ENCODE measurements at places on chromosomes 13 and 19. TPM values are rescaled to one million over a fixed set of nuclear protein-coding genes. Genes with fewer than 3 reads are reported as not detected.

GRCh38 chr13:23898101-23898500 is 799 bp upstream of the C1QTNF9B start:
- no peak for DNase-seq

DNA sequence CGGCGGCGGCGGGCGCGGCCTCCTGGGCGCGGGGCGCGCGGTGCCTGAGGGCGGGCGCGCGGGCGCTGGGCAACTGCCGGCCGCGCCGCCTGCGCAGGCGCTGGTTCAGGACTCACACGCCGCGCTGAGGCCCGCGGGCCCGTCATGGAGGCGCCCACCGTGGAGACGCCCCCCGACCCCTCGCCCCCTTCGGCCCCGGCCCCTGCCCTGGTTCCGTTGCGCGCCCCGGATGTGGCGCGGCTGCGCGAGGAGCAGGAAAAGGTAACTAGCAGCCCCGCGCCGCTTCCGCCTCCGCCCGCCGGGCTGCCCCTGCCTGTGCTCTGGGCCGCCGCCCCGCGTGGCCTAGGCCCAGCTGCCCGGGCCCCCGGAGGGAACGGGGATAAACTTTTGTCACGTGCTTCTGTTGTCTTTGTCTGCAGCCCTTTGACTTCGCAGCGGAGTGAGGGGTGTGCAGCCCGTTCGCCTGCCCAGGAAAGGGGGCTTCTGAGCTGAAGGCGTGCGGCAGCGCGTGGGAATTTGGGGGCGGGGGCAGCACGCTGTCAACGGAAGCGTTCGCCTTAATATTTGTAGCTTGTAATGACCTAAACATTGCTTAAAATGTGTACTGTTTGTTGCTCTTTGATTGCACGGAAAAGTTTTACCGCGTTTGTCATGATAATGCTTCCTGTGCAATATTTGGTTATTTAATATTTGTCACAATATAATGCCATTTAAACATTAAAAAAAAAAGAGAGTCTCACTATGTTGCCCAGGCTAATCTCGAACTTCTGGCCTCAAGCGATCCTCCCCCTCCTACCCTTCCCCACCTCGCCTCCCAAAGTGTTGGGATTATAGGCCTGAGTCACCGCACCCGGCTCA is 594 bp downstream of the URI1 start:
- DNase-seq = no peak

DNA sequence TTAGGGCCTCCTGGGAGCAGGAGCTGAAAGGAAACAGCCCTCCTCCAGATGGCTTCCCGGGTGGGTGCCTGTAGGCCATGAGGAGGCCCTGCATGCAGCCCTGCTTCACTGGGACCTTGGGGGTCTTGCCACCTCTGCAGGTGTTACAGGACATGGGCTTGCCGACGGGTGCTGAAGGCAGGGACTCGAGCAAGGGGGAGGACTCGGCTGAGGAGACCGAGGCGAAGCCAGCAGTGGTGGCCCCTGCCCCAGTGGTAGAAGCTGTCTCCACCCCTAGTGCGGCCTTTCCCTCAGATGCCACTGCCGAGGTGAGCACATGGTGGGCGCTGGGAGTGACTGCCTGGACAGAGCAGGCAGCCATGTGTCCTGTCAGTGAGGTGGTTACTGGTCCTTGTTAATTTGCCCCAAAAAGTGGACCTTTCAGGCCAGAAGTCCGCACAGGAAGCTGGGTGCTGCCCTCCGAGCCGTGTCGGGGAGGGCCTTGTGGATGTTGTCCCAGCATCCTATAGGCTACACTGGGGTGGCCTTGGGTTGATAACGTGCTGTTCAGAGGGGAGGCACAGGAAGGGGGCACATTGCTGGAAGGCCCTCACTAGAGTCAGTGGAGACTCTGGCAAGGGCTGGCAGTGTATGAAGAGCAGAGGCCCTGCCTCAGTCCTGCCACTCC is 18.7 kb upstream of the QTRT1 start:
- DNase-seq = no peak

GAS6 gene
- 36.0 TPM for polyA plus RNA-seq

GRCh38 chr19:46840498-46840942 is 10.1 kb downstream of the AP2S1 start:
- DNase-seq = no peak

GADD45GIP1 gene
- 46.0 TPM for polyA plus RNA-seq

TEX101 gene
- not detected for polyA plus RNA-seq

DNA sequence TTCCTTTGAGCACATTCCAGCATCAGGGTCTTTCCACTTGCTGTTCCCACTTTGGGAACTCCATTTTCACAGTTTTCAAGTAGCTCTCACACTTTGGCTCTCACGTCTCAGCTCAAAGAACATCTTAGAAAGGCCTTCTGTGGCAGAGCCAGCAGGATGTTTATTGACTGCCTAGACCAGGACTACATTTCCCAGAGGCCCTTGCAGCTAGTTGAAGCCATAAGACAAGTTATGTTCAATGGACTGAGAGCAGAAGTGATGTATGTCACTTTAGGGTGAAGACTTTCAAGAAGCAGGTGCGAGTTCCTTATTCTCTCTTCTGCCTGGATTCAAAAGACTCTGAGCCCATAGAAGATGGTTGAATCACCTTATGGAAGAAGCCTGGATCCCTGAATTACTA is 4.3 kb upstream of the HAUS5 start:
- no peak for DNase-seq

LGI4 gene
- 9.0 TPM for polyA plus RNA-seq

DNA sequence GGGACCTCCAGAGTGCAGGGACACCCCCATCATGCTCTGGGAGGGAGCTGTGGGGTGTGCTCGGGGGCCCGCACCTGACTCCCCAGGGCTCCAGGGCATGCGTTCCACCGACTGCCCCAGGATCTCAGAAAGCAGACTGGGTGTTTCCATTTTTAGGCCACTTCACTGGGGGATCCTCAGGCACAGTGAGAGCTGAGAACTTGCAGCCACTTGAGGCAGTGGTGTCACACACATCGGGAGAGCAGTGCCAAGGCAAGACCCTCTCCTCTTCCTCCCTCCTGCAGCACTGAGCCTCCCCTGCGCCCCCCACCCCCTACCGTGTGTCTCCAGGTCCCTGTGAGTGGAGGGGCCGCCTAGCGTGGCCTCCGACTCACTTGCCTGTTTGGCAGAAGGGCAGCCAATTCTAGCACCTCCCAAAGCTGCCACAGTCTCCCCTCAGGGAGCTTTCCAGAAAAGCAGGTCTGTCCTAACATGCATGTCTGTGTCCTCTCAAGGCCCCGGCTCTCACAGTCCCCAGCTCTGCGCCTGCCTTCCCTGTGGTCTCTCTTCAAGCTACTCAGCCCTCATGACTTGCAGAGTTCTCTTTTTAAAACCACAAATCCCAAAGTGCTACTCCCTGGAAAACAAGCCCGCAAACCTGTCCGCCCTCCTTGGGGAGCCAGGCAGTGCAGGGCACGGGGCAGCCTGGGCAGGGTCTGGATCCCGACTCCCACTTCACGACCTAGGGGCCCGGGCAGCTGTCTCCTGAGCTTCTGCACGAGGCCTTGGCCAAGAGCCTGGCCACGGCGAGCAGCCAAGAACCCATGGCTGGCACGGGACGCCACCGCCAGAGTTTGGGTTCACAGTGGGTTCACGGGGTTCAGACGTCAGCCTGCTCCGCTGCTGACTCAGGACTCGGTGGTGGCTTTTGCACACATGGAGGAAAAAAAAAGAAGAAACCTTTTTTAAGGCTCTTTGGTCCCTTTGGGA is 94.1 kb downstream of the STK24 start:
- DNase-seq = no peak

DNA sequence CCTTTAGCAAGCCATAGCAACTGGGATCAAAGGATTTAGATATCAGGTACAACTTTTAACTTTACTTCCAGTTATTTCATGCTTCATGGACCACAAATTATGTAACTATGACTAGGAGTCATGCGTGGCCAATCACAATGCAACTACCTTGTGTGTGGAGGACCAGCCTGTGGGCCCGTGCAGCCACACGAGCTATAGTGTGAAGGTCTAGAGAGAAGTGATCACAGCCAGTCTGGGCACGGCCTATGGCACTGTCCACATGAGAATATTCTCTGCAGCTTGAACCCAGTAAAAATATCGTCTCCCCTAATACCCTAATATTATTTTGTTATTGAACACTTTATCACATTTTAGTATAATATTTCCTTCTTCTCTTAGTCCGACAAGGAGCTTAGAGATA is 464.9 kb upstream of the MIR17HG start:
- no peak for DNase-seq
